Activated T-cell treated with anti-CD3 and anti-CD28 coated beads, Interleukin-2, amount 50 U/mL, for 48 hours (primary cell): ENCODE measurements at places on chromosomes 2 and 18.

DNA sequence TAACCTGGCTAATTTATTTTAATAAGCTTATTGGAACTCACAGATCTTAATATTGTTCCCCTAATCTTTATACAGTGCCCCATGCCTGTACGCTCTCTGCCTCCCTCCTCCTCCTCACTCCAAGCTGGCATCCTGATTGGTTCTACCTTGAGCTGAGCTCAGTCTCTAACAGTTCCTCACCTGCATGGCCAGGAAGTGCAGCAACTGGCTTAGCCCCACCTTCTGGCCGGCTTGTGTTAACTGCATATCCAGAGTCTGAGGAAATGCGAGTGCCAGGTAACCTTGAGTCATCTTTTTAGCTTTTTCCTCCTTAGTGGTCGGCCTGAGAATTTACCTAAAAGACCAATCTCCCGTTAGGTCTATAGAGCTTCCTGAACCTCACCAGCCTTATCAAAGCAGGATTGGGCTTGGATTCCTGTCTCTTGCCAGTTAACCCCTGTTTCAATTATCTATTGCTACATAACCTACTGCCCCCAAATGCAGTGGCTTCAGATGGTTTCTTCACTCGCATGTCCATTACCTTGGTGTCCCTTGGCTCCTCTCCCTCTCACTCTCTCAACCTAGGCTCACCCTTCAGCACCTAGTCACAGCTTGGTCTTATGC, 89.5 kb upstream of the STK39 start:
- peak; percentile 50 for DNase-seq

DNA sequence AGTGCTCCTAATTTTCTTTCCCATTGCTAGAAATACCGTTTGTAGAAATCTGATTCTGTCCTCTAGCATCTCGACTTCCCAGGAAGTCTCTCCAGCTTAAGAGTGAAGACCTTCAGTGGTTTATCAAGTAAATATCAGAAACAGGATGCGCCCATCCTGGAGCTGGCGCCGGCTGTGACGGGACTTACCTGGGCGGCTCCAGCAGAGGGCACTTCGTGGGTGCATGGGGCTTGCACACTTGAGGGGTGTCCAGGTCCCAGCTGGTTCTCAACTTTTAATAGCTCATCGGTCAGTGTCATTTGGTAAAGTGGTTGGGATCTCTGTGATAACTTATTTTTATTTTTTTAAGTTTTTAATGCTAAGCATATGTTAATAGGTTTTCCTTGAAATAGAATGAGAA, 167.0 kb upstream of the TPO start:
- no peak for DNase-seq

DNA sequence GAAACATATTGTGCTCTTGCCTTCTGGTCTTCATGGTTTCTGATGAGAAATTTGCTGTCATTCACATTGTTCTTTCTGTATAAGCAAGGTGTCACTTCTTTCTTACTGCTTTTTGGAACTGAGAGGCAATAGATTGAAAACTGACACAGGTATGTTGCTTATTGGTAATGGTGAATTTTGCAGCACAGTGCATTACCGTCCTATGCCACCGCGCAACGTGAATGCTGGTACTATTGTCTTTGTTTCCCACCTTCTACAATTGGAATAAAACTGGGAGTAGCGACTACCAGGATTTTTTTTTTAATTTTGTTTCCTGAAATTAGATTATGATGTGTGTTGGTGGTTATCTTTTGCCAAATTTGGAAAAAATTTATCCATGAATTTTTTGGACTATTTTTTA, 11.4 kb downstream of the XIRP2 start:
- no peak for DNase-seq

- no peak for DNase-seq
Observed at GRCh38 chr2:36482576-36483214, 115.3 kb downstream of the FEZ2 start.

DNA sequence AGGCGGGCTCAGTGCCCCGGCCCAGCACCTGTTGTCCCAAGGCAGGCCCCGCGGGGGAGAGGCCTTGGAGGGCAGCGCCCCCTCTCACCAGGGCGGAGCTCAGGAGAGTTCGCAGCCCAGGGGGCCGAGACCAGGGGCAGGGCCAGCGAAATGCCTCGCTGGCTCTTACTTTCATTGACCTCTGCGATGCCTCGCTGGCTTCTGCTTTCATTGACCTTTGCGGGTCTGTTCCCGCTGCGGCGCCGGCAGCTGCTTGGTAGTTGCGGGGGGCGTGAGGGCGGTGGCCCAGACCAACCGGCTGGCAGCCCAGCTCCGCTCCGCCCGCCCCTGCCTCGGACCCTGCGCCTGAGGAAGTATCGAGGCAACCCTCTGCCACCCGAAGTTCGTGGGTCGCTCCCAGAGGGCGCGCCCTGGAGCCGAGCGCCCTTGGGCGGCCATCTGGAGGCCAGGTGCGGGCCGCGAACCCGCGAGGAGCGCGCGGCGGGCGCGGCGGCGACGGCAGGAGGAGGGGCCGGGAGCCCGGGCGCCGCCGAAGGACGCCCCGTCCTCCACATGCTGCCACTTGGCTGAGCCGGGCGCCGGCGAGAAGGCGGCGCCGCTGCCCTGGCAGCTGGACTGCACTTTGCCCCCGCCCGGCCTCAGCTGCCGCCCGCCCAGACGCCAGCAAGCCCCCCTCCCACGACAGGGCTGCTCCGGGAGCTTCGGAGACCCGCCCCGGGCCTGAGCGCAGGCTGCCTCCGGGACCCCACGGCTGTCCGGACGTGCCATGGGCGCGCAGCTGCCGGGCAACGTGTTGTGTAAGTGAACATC, 118.0 kb upstream of the MSTN start:
- DNase-seq, result peak; percentile 52

- no peak for DNase-seq
Observed at GRCh38 chr2:188798159-188798558, 176.0 kb upstream of the COL3A1 start.

- DNase-seq, result no peak
Observed at GRCh38 chr2:67922080-67922785, 140.6 kb downstream of the C1D start.

GRCh38 chr2:9415516-9416169, 7.7 kb downstream of the ITGB1BP1 start:
- DNase-seq, result no peak
